ENCODE measurements at places on chromosomes 1 and 21.

DNA sequence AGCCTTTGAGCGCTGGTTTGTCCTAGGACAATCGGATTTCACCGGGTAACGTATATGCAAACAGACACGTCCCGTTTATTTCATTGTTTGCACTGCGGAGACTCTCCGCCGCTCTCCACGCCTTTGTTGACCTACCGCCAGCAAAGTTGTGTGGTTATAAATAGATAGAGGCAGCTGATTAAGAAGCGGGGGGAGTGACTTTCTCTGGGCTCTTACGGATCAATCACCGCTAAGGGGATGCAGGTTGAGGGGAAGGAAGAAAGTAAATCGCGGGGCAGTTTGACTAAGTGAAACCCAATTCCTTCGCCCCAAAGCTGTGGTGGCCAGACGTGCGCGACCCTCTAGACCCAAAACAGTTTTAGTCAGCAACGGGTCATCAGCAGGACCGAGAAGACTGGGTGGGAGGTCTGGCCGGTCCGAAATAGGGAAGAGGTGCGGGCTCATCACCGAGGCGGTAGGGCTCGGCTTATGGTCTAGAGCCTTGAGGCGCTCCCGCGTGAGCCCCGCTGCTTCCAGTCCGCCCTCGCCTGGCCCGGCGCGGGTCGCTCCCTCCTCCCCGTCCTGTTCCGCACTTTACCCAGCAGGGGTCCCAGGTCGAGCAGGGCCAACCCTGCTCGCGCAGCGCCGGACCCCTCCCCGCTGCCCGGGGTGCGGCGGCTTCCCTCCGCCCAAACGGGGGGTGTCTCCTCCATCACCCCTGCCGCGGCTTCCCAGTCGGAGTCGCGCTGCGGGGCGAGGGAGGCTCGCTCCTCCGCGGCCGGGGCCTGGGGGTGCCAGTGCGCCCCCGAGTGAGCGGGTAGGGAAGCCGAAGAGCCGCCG lies 120.8 kb upstream of the RRP15 start:
- peak; percentile 45 for DNase-seq

DNA sequence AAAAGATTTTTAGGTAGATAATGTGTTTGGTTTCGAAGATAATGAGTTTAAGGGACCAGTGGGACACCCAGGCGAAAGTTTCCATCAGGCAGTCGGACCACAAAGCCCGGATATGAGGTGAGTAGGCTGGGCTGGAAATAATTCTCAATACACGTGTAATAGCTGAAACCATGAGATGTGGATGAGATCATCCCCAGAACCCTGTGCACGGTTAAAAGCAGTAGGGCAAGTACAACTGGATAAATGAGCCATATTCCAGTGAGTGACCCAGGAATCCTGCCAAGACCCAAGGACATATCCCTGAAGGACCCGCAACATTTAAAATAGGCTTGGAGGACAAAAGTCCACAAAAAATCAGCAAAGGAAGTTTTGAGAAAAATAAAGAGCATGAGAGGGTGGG lies 21.5 kb upstream of the NHLH2 start:
- no peak for DNase-seq

DNA sequence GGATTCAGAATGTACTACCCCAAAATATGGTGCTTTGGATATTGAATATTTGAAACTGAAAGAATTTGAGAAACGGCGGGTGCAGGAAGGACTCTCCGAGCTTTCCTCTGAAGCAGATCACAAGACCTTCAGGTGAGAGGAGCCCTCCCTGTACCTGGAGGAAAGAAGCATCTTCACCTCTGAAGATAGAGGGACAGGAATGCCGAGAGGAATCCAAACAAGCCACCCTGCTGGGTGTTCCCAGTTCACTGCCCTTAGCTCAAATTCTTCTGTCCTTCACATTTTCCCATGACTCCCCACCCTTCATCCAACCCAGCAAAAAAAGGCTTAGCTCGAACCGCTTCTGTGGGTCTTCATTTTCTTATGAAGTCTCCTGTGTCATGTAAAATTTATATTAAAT lies 18.2 kb upstream of the PADI2 start:
- no peak for DNase-seq

GRCh38 chr1:58785442-58786058 lies 1.7 kb upstream of the JUN start:
- peak; percentile 60 for DNase-seq

DNA sequence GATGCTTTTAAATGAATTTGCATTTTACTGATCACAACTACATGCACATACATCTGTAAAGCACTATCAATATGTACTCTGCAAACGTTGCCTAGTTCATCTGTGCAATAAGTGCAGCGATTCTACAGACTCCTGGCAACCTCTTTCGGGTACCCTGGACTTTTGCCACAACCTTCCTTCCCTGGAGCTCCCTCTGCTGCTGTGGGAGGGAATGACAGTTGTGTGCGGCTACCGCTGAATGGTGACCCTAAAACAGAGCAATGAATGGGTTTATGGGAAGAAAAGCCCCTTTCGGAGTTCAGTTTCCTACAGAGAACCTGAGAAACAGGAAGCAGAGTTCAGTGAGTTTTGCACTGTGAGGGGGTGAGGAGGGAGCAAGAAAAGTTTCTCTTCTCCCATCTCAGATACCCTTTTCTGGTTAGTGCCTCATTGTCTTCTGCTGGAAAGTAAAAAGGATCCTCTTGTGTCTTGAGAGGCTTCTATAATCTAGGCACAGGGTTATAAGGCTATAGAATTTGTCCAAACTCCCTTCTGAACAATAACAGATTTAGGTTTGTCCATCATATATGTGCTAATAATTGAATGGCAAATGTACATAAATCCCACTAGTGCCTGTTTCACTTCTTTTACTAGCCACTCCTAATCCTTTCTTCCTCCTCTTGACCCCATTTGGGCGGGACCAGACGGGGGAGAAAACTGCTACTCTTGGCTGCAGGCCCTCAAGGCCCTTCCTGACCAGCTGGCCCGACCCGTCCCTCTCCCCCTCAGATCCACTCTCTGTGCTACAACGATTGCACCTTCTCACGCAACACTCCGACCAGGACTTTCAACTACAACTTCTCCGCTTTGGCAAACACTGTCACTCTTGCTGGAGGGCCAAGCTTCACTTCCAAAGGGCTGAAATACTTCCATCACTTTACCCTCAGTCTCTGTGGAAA lies 19.8 kb upstream of the SARS1 start:
- peak; percentile 46 for DNase-seq

- no peak for DNase-seq
Observed at GRCh38 chr1:227280836-227281235, 37.5 kb downstream of the CDC42BPA start.

- DNase-seq = peak; percentile 71
Observed at GRCh38 chr1:161989108-161989507, 34.6 kb downstream of the OLFML2B start.

DNA sequence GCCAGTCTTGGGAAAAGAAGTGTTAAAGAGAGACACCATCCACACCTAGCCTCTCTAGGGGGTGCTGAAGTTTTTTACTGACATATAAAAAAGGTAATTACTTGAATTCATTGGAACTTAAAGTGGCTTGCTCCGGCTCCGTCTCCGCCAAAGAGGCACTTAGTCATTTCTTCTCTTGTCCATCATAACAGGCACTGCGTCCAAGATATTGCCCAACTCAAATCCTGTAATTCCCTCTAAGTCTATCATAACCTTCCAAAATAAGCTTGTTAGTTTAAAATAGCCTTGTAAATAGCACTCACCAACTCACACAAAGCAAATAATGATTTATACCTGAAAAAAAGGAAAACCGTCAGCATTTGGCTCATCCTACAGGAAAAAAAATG lies 160.5 kb downstream of the ZBTB18 start:
- DNase-seq = no peak

DNA sequence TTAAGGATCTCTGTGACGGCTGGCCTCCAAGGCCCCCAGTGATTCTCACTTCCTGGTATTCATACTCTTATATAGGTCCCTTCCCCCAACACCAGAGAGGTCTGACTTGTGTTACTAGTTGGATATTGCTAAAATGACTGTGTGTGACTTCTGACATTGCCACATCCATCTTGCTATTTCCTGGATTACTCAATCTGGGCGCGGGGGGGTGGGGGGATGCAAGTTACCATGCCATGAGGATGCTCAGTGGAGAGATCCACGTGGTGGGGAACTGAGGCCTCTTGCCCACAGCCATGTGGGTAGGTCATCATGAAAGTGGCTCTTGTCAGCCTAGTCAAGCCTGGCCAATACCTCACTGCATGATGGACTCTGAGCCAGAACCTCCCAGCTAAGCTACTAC lies 117.0 kb downstream of the UBE2U start:
- DNase-seq = peak; percentile 59

DNA sequence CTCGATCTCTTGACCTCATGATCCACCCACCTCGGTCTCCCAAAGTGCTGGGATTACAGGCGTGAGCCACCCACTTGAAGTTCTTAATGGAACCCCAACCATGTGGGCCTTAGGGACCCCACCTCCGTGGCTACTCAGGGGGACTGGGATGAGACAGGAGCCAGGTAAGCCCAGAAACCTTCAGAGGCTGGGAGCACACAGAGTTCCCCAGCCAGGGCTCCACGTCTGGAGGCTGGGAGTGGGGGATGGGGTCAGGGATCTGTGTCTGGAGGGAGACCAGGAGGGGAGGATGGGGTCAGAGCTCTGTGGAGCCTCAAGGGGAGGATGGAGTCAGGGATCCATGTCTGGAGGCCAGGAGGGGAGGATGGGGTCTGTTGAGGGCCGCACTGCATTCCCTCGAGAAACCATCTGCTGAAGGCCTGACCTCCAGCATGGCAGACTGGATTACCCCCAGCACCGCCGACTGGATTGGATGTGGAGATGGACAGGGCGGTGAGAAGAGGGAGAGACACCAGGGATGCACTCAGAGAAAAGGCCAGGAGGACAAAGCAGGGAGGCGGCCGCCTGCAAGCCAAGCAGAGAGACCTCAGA lies 2.1 kb upstream of the FTCD start:
- DNase-seq = no peak

DNA sequence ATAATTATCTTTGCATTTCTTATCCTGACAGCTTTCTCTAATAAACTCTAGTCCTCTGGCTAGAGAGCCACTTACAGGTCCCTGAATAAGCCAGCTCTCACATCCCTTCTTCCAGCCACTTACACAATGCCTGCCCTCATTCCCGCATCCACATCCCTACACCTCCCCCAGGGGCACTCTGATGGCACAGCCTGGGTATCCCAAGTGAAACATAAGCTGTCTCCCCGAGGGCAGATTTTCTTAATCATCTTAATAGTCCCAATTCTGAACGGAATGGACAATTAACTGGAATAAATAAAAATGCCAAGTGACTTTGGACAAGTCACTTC lies 4.9 kb downstream of the RHOC start:
- no peak for DNase-seq

GRCh38 chr21:30986965-30987364 lies 51.3 kb downstream of the KRTAP19-8 start:
- no peak for DNase-seq

DNA sequence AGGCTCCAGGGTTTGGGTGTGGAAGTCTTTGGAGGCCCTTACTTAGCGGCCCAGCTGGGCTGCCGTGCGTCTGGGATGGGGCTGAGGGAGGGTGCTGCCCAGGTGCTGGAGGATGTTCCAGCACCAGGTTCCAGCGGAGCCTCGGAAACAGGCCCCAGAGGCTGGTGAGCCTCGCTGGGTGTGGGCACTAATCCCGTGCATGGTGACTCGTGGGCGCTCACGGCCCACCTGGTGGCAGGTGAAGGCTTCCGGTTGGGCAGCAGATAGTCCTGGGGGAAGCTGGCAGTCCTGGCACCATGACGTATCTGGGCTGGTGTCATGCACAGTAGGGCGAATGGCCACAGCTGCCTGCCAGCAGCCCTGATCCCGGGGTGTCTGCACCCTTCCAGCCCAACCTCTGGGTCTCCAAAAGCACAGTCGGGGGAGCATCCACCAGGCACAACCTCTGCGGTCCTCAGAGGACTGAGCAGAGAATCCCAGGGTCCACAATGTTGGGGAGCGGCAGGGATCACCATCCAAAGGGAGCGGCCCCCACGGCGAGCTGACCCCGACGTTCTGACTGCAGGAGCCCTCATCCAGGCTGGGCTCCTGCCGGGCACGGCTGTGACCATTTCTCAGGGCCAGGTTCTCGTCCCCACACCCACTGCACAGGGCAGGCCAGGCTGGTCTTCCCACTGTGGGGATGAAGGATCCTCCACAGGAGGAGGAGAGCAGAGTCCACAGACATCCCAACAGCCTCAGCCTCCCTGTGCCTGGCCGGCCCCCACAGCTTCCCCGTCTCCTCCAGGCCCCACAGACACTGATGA lies 25.3 kb downstream of the FTCD start:
- DNase-seq = no peak

GRCh38 chr1:238404481-238404880 lies 513.8 kb upstream of the ZP4 start:
- no peak for DNase-seq

- DNase-seq = peak; percentile 29
Observed at GRCh38 chr1:73839922-73840321, 358.1 kb downstream of the LRRIQ3 start.

- DNase-seq = no peak
Observed at GRCh38 chr21:28086861-28087581, 905.7 kb downstream of the LTN1 start.

GRCh38 chr1:236907205-236907604 lies 97.0 kb downstream of the MT1HL1 start:
- no peak for DNase-seq

DNA sequence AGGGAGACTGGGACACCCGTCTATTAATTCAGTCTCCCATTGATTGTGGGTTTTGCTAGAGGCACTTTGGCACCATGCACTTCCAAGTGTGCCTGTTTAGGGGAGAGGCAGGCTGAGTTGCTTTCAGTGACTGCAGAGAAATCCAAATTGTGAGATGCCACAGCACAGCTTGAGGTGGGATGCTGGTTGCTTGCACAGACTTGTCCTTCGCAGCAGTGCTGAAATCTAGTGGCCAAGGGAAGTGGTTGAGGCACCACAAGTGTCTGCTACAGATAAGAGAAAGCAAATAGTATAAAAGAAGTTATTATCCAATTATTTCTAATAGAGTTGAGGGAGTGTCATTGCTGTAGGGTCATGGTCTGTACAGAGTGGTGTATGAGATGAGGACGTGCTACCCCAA lies 40.0 kb upstream of the APP start:
- DNase-seq = no peak

GRCh38 chr1:233544304-233544703 lies 69.6 kb upstream of the KCNK1 start:
- no peak for DNase-seq
